ENCODE measurements at places on chromosomes 5 and 9. TPM values are rescaled to one million over a fixed set of nuclear protein-coding genes. Genes with fewer than 3 reads are reported as not detected.
A peak's percentile ranks its signal among the peaks of the same experiment; 100 is the strongest.

PCDHA1 gene
- total RNA-seq = not detected

PCDHAC2 gene
- 9.9 TPM for total RNA-seq

SLC22A4 gene
- 10.3 TPM for total RNA-seq

DNA sequence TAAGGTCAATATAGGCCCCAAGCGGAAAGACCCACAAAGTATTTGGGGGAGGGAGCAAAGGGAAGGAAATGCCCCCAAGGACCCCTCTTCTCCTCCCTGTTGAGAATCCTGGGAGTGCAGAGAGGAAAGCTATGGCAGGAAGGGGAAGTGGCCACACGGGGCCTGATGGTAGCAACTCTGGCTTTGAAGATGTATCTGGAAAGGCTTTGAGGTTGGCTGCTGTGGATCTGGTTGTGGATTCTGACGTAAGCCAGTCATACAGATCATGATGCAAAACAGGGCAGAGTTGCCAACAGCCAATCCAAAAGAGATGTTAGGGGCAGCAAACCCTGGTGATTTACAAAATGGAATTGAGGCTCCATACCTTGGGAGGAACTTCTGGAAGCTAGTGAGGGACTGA lies 108.8 kb downstream of the PRKACG start:
- H3K27me3 ChIP-seq = no peaks in the 10 kb centered on the region
- no peak for DNase-seq
- no peak overlapping the region for H3K27ac ChIP-seq
- H3K36me3 ChIP-seq = no peaks in the 10 kb centered on the region

DNA sequence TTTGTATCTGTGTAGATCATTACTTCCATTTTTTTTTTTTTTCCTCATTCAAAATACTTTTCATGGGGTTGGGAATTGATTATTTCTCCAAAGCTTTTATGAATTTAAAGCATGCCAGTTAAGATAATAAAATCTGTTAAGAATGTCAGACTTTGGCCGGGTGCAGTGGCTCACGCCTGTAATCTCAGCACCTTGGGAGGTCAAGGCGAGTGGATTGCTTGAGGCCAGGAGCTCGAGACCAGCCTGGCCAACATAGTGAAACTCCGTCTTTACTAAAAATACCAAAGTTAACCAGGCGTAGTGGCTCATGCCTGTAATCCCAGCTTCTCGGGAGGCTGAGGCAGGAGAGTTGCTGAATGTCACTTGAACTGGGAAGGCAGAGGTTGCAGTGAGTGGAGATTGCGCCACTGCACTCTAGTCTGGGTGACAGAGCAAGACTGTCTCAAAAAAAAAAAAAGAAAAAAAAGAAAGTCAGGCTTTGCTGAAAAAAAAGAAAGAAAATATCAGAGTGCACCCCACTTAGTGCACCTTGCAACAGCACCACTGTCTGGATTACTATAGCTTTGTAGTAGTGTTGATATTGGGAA lies 18.5 kb downstream of the TBC1D2 start:
- DNase-seq = no peak
- no peaks in the 10 kb centered on the region for H3K27me3 ChIP-seq
- H3K4me1 ChIP-seq = peaks cover 62% of the 10 kb centered on the region
- peak overlapping the region; percentile 24 for H3K27ac ChIP-seq
- H3K4me3 ChIP-seq = no peak overlapping the region
- no peaks in the 10 kb centered on the region for H3K36me3 ChIP-seq

DNA sequence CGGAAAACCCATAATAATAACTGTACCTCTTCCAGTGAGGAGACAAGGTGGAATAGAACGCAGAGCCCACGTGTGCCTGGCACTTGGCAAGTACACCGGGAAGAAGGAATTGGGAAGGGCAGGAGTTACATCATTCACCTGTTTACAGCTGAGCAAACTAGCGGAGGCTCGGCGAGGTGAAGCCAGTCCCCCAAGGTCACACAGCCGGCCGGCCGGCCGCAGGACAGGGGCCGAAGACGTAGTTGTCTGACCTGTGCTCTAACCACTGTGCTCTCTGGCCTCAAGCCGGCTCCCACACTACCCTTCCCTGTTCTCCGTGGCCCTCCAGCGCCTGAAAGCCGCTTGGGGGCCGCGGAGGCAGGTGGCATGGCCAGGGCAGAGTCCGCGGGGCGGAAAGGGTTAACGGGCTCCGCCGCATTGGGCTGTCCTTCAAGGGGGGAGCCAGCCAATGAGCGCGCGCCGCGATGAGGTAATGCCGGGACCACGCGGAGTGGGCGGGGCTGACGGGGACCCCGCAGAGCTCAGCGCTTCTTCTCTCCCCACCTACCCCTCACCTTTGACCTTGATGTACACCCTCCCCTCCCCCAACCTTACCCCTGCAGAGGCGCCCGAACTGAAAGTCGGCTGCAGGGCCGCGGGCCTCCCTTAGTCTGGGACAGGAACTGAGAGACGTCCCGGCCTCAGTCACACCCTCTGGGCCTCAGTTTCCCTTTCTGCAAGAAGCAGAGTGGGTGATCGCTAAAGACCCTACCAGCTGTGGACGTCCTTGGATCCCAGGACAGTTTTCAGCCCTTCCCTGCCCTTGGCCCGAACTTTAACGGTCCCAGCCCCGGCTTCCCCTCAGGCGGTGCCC lies 125.1 kb downstream of the C9orf50 start:
- H3K36me3 ChIP-seq = no peaks in the 10 kb centered on the region
- peaks cover 41% of the 10 kb centered on the region for H3K4me1 ChIP-seq
- peak; percentile 96 for DNase-seq
- H3K27ac ChIP-seq = peak overlapping the region; percentile 94
- no peaks in the 10 kb centered on the region for H3K27me3 ChIP-seq

DNA sequence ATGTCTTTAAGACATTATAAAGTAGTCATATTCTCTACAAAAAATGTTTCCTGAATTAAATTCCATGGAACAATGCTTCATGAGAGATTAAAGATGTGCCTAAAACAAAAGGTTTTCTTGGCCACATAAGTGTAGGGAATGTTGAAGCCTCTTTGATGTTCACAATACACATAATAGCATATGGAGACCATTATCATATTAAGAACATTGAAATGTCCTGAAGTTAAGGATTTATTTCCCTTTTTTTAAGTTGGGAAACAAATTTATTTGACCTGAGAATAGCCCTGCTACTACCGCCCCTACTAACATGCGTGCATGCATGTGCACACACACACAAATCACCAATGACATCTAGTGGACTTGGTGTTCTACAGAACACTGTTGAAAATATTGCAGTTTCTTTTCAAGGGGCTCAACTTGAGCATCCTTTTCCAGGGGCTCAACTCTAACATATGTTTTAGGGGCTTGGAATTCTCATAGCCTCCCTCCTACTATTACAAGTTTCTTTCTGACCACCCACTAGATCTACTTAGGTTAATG lies 124.9 kb upstream of the C6 start:
- DNase-seq = no peak
- H3K4me3 ChIP-seq = no peak overlapping the region
- no peaks in the 10 kb centered on the region for H3K36me3 ChIP-seq
- H3K27ac ChIP-seq = no peak overlapping the region
- no peaks in the 10 kb centered on the region for H3K4me1 ChIP-seq
- H3K27me3 ChIP-seq = no peaks in the 10 kb centered on the region

- H3K4me3 ChIP-seq = no peak overlapping the region
- DNase-seq = no peak
- H3K36me3 ChIP-seq = no peaks in the 10 kb centered on the region
- no peak overlapping the region for H3K27ac ChIP-seq
Measured at GRCh38 chr5:168647083-168647482, 67.9 kb upstream of the PANK3 start.

DNA sequence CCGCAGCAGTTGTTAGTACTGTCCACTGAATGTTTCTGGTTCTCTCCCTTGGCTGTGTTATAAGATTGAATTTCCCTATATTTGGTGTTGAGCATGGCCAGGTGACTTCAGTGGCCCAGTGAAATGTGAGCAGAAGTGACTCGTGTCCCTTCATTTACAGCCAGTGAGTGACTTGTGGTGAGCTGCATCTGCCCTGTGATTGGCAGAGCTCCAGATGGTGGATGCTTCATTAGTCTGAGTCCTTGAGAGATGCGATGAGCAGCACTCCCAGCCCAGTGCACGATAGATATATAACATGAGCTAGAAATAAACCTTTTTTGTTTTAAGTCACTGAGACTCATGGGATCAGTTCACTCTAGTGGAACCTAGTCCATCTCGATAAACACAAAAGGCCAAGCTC lies 19.3 kb downstream of the PCSK5 start:
- no peaks in the 10 kb centered on the region for H3K27me3 ChIP-seq
- DNase-seq = no peak
- no peaks in the 10 kb centered on the region for H3K36me3 ChIP-seq
- no peaks in the 10 kb centered on the region for H3K4me1 ChIP-seq
- no peak overlapping the region for H3K4me3 ChIP-seq

DNA sequence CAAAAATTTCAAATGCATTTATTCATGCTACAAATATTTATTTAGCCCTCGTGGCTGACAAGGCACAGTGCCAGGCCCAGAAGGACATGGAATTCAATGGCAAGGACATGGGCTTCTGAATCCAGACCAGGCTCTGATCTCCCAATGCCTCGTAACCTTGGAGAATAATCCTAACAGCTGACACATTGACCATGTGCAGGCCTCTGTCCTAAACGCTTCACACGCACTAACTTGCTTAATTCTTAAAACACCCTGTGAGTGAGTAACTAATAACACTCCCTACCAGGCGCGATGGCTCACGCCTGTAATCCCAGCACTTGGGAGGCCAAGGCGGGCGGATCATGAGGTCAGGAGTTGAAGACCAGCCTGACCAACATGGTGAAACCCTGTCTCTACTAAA lies 33.2 kb downstream of the MYO10 start:
- peaks cover 7% of the 10 kb centered on the region for H3K4me1 ChIP-seq
- DNase-seq = no peak
- H3K36me3 ChIP-seq = no peaks in the 10 kb centered on the region
- no peak overlapping the region for H3K27ac ChIP-seq

IFNA2 gene
- not detected for total RNA-seq

DNA sequence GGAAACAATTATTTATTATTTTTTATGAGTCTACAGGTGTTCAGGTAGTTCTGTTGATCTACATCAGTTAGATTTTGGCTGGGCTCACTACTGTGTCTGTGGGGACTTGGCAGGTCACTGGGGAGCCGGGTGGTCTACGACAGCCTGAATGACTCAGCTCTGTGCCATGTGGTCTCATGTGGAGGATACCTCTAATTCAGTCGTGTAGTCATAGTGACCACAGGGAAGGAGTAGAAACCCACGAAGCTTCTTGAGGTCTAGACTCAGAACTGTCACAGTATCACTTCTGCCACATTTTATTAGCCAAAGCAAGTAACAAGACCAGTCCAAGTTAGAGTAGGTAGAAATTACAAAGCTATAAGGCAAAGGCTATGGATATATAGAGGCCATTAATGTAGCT lies 64.7 kb upstream of the GRAMD2B start:
- no peaks in the 10 kb centered on the region for H3K36me3 ChIP-seq
- no peak overlapping the region for H3K4me3 ChIP-seq
- no peaks in the 10 kb centered on the region for H3K27me3 ChIP-seq
- no peak for DNase-seq
- H3K27ac ChIP-seq = no peak overlapping the region

HTR1A gene
- not detected for total RNA-seq

GRCh38 chr5:93120051-93120450 lies 461.0 kb downstream of the NR2F1-AS1 start:
- H3K4me1 ChIP-seq = no peaks in the 10 kb centered on the region
- H3K27ac ChIP-seq = no peak overlapping the region
- H3K27me3 ChIP-seq = no peaks in the 10 kb centered on the region
- no peaks in the 10 kb centered on the region for H3K36me3 ChIP-seq
- no peak overlapping the region for H3K4me3 ChIP-seq

GRCh38 chr5:145443366-145443765 lies 391.8 kb downstream of the PRELID2 start:
- no peak overlapping the region for H3K27ac ChIP-seq
- H3K4me3 ChIP-seq = no peak overlapping the region
- no peaks in the 10 kb centered on the region for H3K4me1 ChIP-seq
- no peaks in the 10 kb centered on the region for H3K27me3 ChIP-seq
- no peaks in the 10 kb centered on the region for H3K36me3 ChIP-seq

GRCh38 chr9:127264462-127265219 lies at the start of gene GARNL3:
Gene GARNL3, plus strand, starts transcription at chr9:127264774. Its CDS starts 104 bp downstream, at chr9:127264878.
- H3K4me1 ChIP-seq = no peaks in the 10 kb centered on the region
- no peaks in the 10 kb centered on the region for H3K36me3 ChIP-seq
- no peak within 1 kb of the TSS for H3K27ac ChIP-seq

GRCh38 chr9:79757881-79758669 lies 186.3 kb downstream of the TLE4 start:
- H3K4me1 ChIP-seq = no peaks in the 10 kb centered on the region
- no peak overlapping the region for H3K4me3 ChIP-seq
- no peak for DNase-seq

DNA sequence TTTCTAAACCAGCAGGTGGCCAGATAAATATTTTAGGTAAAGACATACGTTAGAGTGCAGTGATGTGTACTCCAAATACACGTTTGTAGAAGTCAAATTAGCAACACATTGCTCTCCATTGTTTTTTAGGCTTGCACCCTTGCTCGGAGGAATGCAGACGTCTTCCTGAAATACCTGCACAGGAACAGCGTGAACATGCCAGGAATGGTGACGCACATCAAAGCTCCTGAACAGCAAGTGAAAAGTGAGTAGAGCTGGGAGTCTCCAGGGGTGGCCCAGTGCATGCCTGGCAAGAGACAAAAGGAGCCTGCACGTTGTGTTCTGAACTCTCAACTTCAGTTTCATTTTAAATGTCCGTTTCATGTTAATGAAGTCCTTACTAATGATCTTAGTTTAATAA lies 207.5 kb upstream of the OTULINL start:
- H3K4me3 ChIP-seq = no peak overlapping the region
- no peak for DNase-seq
- H3K27me3 ChIP-seq = no peaks in the 10 kb centered on the region

SLC34A1 gene
- not detected for total RNA-seq

- no peaks in the 10 kb centered on the region for H3K36me3 ChIP-seq
- no peak overlapping the region for H3K4me3 ChIP-seq
- peak overlapping the region; percentile 35 for H3K27ac ChIP-seq
- H3K4me1 ChIP-seq = no peaks in the 10 kb centered on the region
Measured at GRCh38 chr9:92723299-92723625, 41.4 kb downstream of the BICD2 start.

SHC3 gene
- total RNA-seq = 19.2 TPM

GRCh38 chr9:126991183-126991582 lies 76.6 kb downstream of the RALGPS1 start:
- no peak overlapping the region for H3K4me3 ChIP-seq
- H3K36me3 ChIP-seq = no peaks in the 10 kb centered on the region
- no peak overlapping the region for H3K27ac ChIP-seq
- DNase-seq = no peak
- no peaks in the 10 kb centered on the region for H3K27me3 ChIP-seq

GRCh38 chr9:33032865-33033264 lies 7.8 kb downstream of the DNAJA1 start:
- H3K4me3 ChIP-seq = no peak overlapping the region
- peaks cover 6% of the 10 kb centered on the region for H3K36me3 ChIP-seq
- H3K27ac ChIP-seq = no peak overlapping the region
- peaks cover 18% of the 10 kb centered on the region for H3K4me1 ChIP-seq
- H3K27me3 ChIP-seq = no peaks in the 10 kb centered on the region

HNRNPH1 gene
- total RNA-seq = 490 TPM

ZBED3 gene
- total RNA-seq = 13.6 TPM

GRCh38 chr9:4309806-4310205 lies 9.9 kb upstream of the GLIS3 start:
- H3K36me3 ChIP-seq = no peaks in the 10 kb centered on the region
- H3K27ac ChIP-seq = no peak overlapping the region
- no peak overlapping the region for H3K4me3 ChIP-seq

Data from left lung (tissue), 14 donors.